Stimulated activated CD8-positive, alpha-beta memory T cell treated with anti-CD3 and anti-CD28 coated beads, Interleukin-7, amount 100 ng/mL, for 1 hour (primary cell): ENCODE measurements at places on chromosomes 16 and 17.

GRCh38 chr16:56192986-56193945, 2.0 kb downstream of the GNAO1 start:
- DNase-seq: no peak

DNA sequence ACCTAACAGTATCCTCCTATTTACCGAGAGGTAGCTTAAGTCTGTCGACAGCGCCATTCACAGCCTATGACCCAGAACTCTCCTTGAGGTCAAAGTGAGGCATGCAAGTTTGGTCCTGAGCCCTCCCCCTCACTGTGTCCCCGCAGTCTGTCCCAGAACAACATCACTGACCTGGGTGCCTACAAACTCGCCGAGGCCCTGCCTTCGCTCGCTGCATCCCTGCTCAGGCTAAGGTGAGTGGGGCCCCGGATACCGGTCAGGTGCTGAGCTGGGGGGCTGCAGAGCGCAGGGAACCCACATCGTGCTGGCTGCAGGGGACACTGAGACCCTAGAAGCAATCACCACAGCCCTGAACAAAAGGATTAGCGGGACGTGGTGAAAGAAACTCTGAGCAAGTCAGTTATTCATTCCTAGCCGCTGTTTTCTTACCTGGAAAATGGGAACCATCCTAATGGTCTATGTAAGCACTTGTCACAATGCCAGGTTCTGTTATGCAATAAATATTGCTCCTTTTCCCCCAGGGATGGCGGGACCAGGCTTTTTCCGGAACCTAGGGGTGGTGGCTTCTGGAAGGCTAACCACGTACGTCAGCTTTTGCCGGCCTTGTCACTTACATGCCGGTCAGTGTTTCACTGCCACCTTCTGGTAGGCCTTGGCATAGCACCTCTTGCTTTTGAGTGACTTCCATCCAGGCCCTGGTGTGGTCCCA, 23.8 kb downstream of the DEXI start:
- DNase-seq: peak; percentile 67

- no peak for DNase-seq
These were observed 393.1 kb upstream of the ASIC2 start for GRCh38 chr17:33686171-33686570.

GRCh38 chr16:55242667-55243066, 81.3 kb upstream of the IRX6 start:
- DNase-seq: no peak

DNA sequence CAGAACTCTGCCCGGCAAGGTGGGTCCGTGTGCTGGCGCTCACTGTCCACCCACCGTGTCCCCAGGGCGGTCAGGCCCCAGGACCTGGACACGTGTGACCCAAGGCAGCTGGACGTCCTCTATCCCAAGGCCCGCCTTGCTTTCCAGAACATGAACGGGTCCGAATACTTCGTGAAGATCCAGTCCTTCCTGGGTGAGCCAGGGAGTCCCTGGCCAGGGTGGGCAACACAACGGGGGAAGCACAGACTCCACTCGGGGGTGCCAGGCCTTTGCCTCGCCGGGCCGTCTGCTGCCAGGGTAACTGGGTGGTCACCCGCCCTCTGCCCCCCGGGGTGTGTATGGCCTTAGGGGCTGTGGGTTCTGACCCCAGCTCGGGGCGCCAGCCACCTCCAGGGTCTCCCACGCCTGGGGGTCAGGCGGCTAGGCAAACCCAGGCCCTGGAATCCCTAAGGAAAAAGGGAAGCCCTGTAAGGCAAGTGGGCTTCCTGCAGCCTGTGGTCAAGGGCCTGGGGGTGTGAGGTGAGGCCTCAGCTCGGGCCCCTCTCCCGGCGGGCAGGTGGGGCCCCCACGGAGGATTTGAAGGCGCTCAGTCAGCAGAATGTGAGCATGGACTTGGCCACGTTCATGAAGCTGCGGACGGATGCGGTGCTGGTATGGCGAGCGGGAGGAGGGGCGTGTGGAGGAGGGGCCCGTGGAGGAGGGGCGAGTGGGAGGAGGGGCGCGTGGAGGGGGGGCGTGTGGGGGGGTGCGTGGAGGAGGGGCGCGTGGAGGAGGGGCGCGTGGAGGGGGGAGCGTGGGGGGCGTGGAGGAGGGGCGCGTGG, 6.5 kb downstream of the MSLN start:
- DNase-seq: no peak

- DNase-seq: no peak
These were observed 147.0 kb downstream of the AHSP start for GRCh38 chr16:31674686-31675085.

DNA sequence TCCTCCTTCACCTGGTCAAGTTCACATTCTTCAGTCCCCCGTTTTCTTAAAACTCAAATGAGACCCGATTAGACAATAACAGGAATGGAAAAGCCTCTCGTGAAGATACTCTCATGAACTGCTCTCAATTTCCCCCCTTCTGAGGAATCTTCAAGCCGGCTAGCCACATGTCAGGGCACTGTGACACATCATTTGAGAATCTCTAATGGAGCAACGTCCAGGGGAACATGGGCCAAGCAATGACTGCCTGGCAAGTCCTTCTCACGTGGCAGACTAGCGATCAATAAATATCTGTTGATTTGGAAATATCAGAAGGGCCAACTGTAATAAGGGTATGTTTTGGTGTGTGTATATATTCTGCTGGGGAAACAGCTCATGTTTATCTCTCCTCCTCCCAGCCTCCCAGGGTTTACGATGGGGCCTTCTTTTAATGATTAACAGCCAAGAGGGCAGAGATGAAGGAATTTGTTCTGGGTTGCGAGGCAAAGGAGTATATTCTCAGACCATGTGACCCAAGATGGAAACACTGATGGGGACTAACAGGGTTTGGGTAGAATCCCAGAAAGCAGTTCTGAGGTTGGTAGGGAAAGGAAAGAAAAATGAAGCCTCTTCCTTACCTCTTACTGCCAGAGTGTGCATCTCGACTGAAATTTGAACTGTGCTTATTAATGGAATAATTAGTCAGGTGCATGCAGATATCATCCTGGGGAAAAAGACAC, 21.4 kb downstream of the TTLL6 start:
- no peak for DNase-seq

DNA sequence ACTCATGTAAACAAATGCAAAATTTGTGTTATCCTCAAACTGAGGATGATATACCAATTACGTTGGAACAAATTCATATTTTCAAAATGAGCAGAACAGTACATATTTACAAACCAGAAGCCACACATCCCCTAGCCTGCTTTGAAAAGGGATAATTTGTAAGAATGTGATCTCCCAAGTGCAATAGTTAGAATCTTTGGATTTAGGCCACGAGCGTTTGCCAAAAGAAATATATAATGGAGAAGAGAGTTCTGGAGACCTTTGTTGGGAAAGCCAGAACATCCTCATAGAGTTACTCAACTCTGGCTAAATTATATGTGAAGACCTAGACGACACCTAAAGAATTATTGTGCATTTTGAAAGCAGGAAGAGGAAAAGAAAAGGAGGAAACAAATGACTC, 449.3 kb downstream of the KCNJ2 start:
- no peak for DNase-seq

GRCh38 chr17:50026046-50026675, 29.7 kb upstream of the ITGA3 start:
- DNase-seq: no peak

DNA sequence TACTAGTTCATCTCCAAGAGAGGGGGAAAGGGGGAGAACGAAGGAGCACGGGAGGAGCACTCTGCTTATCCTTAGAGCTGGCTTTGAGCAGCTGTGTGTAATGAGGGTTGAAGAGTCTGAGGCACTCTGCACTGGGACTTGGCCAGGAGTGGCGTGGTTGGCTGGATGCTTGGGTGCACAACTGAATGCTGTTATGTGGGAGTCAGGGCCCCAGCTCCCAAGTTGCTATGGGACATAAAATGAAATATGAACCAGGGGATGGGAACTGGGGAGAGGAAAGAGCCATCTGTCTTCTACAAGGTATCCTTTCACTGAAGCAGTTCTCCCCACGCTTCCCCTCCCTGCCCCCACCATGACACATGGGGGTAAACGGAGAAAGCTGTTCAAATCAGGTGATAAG, 105.9 kb upstream of the ANKFN1 start:
- DNase-seq: no peak

DNA sequence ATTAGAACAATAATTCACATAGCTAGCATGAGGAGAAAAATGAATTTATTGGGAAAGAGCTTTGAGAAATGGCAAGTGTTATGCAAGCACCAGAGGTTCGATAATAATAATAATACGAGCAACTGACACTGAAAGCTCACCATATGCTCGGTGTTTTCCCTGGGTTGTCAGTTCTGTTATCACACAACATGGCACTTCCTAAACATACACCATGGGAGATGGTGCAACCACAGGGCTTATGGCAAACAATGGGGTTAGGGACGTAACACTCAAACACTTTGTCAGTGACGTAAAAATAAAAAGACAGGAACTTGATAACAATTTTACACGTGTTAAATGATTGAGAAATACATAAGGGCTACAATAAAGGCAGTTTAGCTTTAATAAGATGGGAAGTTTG, 23.7 kb downstream of the OR1D5 start:
- DNase-seq: no peak

DNA sequence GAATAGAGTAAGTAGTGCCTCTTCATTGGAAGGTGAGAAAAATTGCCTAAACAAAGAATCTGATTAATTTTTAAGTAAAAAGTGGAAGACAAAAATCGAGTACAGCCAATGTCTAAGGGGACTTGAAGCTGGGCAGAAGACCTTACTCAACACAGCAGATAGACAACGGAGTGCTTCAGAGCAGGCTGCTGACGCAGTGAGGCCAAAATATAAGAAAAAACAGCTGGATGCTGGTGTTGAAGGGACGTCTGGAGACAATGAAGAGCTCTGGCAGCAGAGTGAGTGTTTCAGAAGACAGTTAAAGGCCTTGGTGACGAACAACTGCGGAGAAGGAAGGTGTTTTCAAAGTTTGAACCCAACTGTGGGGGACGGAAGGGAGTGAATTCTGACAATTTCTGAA, 169.8 kb downstream of the MRTFB start:
- DNase-seq: no peak

- DNase-seq: no peak
These were observed 17.1 kb downstream of the ZNF768 start for GRCh38 chr16:30509081-30509765.

DNA sequence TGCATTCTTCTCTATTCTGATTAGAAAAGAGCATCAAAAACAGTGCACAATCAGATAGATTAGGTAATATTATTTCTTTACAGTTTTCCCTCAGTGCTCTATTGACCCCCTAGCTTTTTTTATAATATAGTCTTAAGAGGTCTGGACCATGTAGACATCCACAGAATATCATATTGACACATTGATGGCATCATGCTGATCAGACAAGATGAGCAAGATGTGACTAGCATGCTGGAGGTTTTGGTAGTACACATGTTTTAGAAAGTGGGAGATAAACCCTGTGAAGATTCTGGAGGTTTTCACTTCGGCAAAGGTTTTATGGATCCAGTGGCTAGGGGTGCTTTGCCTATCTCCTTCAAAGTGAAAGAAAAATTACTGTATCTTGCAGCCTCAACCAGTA, 2.8 kb upstream of the ABCA8 start:
- no peak for DNase-seq

GRCh38 chr16:27598931-27599565, 49.1 kb downstream of the KATNIP start:
- DNase-seq: no peak

GRCh38 chr17:17824119-17824782, 12.5 kb downstream of the SREBF1 start:
- no peak for DNase-seq

- DNase-seq: no peak
These were observed 92.3 kb downstream of the GAS7 start for GRCh38 chr17:10106067-10106466.

- DNase-seq: no peak
These were observed 773 bp downstream of the BLTP2 start for GRCh38 chr17:28643983-28644786.
